Retina (tissue), 1 donor: ENCODE measurements at places on chromosomes 2 and 18.

DNA sequence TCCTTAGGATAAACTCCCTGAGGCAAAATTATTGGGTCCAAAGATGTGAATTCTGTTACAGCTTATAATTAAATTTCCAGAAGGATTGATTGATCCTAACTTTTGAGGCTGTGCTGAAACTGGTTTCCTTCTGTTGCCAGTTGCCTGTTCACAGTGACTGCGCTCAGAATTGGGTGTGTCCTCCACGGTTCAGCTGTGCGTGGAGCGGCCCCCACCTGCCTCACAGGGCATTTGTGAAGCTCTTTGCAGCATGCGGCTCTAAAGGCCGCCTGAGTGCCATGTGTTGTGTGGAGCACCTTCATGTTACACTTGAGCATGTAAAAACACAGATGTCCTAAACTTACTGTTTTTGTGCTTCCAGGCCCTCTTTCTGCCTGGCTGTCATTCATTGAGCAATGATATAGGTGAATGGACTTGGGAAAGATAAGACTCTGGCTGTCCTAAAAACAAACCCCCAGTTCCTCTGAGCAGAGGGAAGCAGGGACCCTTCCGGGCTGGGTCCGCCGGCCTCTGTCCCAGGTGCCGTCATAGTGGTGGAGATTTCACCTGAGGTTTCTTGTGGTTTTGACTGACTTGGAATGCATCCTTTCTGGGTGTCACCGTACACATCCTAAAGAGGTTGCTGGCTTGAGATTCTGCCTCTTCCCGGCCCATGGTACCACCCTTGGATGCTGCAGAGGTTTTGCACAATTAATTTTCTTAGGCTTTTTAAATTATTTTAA, 173.6 kb downstream of the LDLRAD4 start:
- no peak for DNase-seq

DNA sequence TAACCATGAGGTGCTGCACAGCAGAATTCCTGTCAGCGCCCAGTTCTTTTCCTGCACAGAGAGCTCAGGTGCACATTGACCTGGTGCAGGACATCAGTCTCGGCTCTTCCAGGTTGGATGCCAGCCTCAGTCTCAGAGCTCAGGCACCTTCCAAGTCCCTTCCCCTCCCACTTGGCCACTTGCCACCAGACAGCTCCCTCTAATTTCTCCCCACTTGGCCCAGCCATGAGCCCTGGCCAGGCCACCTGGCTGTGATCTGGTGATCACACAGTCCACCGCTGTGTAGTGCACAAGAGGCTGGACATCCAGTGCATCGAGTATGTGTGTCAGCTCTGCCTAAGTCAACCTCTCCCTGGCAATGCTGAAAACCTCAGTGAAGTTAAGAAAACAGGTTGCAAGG, 336.6 kb upstream of the MYT1L start:
- DNase-seq, result no peak

GRCh38 chr2:70467237-70467636, 86.4 kb downstream of the TGFA start:
- no peak for DNase-seq

DNA sequence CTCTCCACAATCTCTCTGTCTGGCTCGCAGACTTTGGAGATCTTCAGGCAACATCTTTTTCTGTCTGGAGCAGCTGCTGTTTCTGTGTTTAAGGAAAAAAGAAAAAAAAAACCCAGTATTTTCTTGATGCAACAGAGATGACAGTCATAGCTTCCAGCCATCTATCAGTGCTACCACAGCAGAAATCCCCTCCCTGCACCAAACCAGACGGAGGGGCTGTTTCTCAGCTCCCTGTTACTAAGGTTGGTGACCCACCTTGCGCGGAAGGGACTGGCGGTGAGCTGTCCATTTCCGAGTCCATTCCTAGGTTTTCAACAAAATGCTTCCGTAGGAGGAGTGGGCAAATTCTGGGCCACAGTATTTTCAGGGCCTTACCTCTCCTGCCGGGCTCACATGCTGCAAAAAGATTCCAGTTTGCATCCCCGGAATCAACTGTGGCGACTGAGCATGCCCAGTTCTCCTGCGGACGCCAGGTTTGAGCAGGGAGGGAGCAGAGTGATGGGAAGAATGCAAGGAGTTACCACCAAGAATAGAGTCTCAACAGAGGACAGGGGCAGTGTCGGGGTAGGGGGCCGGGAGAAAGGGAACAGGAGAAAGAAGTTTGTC, 1.2 kb downstream of the SLC4A10 start:
- DNase-seq, result peak; percentile 78

DNA sequence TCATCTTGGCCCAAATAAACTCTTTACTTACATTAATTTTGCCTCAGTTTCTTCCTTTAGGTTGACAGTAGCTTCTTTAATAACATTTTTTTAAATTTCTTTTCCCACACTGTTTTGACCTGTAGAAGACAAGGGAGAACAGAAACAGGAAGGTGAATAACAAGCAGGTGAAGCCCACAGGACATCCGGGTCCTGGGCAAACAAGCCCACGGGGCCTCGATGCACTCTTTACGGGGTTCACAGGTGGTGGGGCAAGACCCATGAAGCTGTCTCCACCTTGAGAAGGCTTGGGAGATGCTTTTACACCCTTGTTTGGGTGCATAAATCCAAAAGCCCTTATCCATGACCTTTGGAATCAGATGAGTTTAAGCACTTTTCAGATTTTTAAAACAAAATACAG, 301.0 kb upstream of the MGAT5 start:
- DNase-seq, result no peak

GRCh38 chr2:101442042-101442666, 32.8 kb downstream of the RFX8 start:
- DNase-seq, result no peak

DNA sequence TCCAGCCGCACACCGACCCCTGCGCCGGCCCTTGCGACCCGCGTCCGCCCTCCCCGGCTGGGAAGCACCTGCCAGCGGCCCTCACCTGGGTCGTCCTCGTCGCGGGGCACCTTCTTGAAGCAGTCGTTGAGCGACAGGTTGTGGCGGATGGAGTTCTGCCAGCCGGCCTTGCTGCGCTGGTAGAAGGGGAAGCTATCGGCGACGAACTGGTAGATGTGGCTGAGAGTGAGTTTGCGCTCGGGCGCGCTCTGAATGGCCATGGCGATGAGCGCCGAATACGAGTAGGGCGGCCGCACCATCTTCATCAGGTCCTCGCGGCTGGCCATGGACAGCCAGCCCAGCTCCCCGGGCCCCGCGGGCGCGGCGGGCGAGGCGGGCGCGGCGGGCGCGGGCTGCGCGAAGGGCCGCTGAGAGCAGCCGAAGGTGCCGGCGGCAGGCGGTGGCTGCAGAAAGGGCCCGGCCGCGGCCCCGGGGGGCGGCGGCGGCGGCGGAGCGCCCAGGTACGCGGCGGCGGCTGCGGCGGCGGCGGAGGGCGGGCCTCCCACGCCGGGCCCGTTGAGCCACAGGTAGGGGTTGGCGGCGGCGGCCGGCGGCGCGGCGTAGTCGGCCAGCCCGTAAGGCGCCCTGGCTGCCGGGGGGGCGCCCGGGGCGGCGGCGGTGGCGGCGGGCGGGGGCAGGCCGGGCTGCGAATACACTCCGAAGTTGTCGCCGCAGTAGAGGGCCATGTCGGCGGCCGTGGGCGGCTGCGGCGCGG, 505 bp downstream of the FOXI3 start:
- DNase-seq, result no peak

DNA sequence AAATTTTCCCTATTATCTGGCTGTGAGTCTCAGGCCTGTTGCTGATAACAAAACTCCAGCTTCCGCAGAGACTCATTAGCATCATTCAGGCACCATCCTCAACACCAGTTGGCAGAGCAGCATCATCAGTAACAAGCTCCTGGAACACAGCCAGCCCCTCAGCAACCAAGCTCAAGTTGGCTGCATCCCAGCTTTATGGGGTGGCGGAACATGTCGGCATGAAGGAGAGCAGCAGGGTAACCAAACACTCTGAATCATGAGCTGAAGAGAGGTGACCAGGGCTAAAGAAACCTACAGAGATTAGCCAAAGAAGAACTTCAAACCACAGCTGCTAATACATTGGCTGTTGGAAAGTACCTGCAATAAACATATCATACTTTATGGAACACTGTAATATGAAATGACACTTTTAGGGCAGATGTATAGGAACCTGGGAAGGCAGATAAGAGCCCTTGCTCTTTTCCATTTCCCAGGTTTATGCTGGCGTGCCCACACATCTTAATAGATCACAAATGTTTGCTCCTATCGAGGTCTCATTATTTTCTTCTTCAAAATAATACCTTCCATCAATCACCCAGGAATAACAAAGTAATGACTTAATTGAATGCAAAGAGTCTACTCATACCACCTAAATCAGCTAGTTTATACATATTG, 63.8 kb downstream of the PDE11A start:
- peak; percentile 6 for DNase-seq

- DNase-seq, result no peak
Measured at GRCh38 chr18:22293417-22293816, 124.0 kb downstream of the GATA6 start.

GRCh38 chr2:23164173-23164572, 220.8 kb upstream of the KLHL29 start:
- DNase-seq, result no peak

GRCh38 chr2:241842620-241843211, 16.0 kb downstream of the PDCD1 start:
- peak; percentile 38 for DNase-seq
